Lung (tissue), 17 donors: ENCODE measurements at places on chromosomes 7 and 10.

DNA sequence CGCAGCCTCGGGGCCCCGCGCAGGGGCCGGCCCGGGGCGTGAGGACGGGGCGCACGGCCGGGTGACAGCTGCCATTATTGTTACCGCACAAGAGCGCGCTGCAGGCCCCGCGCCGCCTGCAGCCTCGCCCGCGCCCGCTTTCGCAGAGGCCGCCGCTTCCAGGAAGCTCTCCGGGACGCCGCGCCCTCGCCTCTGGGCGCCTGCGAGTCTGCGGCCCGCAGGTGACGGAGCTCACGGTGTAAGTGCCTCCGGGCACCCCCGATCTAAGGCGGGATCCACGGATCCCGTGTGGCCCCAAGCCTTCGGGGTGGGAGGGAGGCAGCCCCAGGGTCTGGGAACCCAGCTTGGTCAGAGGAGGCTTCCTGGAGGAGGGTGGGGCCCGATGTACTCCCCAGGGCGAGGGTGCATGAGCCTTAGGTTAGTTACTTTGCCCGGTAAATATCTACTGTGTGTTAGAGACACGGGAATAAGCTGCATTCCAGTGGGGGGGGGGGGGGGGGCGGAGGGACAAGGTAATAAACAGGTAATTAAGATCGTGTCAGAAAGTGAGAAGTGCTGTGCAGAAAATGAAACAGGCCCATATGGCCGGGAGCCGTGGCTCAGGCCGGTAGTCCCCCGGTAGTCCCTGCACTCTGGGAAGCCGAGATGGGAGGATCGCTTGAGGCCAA lies 638 bp downstream of the IQCE start:
- DNase-seq = peak; percentile 11

- DNase-seq = peak; percentile 88
Measured at GRCh38 chr10:89367529-89367928, 10.3 kb upstream of the IFIT1B start.

DNA sequence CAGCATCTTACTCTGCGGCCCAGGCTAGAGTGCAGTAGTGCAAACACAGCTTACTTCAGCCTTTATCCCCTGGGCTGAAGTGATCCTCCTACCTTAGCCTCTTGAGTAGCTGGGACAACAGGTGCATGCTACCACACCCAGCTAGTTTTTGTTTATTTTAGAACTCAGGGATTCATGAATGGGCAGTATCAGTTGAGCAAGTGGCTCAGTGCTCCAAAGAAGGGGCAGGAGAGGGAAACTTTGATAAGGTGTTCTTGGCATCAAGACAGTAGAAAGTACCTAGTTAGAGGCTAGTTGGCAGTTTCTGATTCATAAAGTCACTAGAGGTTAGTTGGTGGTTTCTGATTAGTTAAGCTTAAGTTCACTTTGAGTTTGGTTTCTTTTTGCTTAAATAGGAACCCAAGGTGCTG lies 18.4 kb downstream of the TRIM24 start:
- DNase-seq = peak; percentile 22

DNA sequence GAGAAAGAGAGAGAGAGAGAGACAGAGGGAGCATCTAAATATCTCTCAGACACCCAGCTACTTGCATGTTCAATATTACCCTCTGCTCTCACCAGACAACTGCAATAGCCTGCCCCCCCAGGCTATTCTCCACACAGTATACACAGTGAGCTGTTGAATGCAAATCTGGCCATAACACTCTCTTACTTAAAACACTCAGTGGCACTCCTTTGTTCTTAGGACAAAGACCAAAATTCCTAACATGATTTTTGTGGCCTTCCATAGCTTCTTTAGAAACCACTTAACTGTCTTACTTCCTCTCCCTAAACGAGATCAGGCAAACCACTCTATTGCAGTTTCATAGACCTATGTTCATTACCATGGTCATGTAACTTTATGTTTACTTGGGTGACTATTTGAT lies 903.6 kb upstream of the AUTS2 start:
- no peak for DNase-seq

GRCh38 chr7:106287786-106288185 lies 3.0 kb upstream of the NAMPT start:
- no peak for DNase-seq

DNA sequence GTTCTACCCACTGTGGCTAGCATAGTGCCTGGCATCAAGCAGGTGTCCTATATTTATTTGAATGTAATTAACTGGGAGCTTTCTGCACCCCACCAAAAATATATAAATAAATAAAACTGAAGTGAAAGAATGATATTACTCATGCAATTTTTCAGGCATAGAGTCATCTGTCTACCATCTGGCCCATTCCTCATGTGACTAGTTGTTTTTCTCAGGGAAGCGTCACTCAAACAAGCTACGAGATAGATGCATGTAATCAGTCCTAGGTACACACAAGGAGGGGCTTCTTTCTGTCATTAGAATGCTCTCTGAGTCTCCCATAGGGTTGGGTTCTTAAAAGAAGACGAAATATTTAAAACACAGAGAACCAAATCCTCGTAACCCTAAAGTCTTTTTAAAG lies 255.5 kb upstream of the KMT2E start:
- DNase-seq = no peak

DNA sequence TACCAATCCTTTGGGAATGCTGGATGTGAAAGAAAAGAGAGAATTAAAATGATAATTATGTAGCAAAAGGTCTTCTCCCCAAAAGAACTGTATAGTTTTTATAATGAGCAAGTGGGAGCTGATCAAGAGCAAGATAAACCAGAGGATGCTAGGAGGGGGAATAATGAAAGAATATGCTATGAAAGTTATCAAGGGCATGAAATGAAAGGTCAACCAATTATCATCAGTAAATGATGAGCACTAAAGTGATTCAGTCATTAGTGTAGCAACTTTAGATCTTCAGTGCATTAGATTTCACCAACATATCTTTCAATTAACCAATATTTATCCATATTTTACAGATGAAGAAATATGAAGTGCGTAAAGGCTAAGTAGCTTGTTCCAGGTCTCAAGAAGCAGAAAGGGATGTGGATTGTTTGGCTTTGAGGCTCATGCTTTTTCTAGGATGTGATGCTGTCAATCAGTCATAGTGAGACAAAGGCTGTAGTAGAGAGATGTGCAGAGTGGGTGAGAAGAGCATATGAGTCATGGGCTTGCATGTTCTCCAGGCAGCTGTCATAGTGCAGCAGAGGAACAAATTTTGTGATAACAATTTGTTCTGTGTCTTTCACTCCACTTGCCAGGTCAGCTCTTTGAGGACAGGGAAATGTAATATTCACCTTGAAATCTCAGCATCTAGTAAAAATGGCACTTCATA lies 5.7 kb upstream of the OR2F2 start:
- DNase-seq = no peak

- DNase-seq = no peak
Measured at GRCh38 chr10:6199131-6199733, 3.5 kb upstream of the PFKFB3 start.

DNA sequence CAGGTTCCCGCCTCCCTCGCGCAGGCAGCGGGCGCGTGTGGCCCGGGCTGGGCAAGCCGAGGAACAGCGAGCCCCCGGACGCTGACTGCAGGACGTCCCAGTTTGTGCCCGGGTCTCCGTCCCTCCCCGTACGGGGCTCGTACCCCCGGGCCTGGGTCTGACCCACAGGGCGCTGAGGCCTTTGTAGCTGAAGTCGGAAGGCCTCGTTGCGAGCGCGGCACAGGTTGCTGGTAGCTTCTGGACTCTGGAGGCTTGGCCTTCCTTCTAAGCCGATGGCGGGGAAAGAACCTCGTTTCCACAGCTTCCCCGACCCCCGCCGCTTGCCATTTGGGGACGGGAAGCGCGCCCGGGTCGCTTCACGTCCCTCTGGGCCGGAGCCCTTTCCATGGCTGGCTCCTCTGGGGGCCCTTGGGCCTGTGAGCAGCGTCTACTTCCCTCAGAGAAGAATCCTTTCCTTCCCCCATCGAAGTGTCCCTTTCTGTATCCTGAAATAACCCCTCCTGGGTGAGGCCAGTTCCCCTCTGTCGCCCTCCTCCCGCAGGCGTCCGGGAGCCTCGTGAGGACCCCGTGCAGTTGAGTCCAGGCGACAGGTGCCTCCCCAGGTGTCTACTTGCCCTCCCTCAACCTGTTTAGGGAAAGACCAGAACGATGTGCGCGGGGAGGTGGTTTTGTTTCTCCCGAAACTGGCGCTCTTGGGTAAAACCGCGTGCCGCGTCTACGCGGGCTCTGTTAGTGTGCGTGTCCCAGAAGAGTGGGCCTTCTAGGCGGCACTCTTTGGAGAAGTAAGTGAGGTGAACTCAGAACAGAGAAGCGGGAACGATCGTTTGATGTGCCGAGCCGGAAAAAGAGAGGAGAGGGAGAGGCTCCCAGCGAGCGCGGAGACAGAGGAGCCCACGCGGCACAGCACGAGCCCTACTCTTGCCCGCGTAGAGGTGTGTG lies 9.3 kb downstream of the EVX1 start:
- DNase-seq = peak; percentile 41

DNA sequence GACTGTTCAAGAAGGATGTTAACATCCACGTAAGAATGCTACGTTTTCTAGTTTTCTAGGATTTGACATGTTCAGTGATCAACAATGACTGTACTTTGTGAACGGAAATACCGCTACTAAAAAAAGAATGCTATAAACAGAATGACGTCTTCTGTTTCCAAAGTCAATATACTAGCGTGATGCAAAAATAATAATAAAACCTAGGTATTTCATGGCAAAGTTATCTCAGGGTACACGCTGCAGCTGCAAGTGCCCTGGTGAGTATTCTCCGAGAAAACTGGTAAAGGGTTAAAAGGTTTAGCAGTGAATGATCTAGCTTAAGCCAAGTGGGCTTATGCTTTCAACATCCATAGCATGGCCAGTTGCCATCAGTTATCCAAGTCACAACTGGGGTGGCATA lies 653.3 kb upstream of the PFKP start:
- DNase-seq = peak; percentile 25

DNA sequence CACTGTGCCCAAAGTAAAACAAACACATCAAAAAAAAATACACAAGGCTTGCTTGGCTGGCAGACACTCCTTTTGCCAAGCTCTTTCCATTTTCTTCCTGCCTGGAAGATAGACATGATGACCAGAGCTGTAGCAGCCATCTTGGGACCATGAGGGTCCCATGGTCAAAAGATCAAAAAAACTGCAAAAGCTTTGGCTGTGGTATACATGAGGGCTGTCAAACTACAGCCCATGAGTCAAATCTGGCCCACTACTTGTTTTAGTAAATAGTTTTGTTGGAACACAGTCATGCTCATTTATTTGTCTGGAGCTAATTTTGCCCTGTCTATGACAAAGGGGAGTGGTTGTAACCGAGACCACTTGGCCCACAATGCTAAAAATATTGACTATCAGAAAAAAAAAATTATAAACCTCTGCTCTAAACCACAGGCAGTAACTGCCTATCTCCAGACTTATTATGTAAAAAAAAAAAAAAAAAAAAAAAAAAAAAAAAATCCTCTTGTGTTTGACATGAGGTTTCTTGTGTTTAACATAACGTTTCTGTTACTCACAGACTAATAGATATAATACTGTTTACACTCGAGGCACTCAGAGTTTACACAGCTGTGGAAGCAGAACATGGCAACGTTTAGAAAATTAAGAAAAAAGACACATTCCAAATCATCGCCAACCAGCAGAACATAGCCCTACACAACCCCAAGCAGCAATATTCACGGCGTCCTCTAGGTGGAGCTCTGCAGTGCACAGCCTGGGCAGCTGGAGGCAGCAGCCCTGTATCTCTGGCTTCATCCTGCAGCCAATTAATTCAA lies 36.9 kb downstream of the ASB13 start:
- peak; percentile 79 for DNase-seq

- DNase-seq = no peak
Measured at GRCh38 chr10:96352582-96352981, 6.2 kb downstream of the OPALIN start.

GRCh38 chr7:140317597-140317996 lies 80.7 kb downstream of the SLC37A3 start:
- no peak for DNase-seq
